ENCODE measurements at places on chromosomes 5 and 9.

- no peak for DNase-seq
Observed at GRCh38 chr9:131410044-131410491, 16.2 kb downstream of the PRRC2B start.

DNA sequence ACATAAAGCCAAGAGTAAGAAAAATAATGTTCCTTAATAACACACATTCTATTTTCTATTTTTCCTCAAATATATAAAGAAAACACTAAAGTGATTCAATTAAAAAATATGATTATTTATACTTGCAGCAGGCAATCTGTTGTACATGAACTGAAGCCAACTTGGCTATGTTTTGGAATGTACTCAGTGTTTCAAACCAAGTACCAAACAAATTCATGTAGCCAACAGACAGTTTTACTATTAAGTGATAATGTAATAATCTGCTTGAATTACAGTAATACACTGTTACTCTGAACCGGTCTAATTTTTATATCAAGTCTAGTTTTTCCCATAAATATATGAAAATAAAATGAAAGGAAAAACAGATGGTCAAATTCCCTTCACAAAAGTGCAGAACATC is 58.0 kb downstream of the CEP120 start:
- DNase-seq: no peak

DNA sequence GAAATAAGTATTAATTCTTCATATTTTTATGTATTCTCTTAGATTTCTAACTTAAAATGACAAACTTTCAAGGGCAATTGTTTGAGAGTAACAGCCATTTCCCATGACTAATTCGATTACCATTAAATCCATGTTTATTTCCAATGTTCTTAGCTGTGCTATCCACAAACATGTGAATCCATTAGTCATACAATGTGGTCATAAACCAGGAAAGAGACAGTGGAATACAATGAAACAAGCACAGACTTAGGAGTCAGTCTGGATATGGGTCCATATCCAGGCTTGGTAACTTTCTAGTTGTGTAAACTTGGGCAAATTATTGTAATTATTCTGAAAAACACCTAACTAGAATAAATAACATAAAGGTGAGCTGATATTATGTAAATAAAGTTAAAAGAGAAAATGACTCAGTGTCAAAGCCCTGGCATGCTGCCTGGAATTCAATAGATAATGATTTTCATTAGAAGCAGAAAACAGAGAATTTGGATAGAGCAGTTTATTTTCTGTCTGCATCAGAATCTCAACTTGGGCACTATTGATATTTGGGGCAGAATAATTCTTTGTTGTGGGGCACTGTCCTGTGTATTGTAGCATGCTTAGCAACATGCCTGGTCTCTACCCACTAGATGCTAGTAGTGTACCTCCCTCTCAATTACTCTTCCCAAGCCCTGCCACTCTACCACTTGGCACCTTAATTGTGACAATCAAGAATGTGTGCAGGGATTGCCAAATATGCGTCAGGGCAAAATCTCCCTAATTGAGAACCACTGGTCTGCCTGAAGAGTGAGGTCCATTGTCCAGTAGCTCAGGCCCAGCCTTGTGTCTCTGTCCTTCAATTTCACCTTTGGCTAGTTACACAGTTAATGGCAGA is 44.7 kb upstream of the SLC27A6 start:
- no peak for DNase-seq

- DNase-seq: no peak
Observed at GRCh38 chr5:68848091-68848490, 245.7 kb upstream of the SLC30A5 start.

DNA sequence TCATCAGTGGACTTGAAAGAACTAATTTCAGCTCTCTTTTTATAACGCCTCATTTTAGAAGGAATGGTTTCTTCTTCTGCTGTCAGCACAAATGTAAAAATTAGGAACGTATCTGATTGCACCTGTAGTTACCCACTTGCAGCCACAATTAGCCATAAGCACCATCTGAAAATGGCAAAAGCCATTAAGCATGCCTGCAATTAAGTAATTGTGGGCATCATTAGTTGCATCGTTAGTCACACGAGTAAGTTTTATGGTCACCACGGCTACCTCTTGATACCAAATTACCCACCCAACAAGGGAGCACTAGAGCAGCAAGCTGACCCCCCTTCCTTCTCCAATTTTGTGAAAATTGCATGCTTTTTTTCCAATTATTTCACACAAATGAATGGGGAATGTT is 25.8 kb upstream of the SLC44A1 start:
- no peak for DNase-seq

- no peak for DNase-seq
Observed at GRCh38 chr9:95003689-95004410, 277.4 kb downstream of the AOPEP start.

- no peak for DNase-seq
Observed at GRCh38 chr9:8616414-8616813, 816.8 kb upstream of the DMAC1 start.

DNA sequence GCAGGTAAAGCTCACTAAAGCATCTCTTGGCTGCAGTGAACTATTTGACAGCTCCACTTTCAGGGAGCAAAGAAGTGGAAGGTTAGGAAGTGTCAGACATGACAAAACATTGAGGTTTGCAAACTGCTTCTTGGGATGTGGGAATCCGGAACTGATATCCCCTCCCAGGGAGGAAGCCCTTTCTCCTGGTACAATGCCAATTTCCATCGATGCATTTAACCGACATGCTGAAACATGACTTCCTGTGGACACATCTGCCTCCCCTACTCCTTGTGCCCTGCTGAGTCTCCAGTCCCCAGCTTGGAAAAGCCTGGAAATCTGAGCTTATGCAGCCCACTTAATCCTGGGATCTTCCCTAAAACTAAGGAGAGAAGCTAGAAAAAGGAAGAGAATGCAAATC is 323.1 kb upstream of the DAP start:
- no peak for DNase-seq

DNA sequence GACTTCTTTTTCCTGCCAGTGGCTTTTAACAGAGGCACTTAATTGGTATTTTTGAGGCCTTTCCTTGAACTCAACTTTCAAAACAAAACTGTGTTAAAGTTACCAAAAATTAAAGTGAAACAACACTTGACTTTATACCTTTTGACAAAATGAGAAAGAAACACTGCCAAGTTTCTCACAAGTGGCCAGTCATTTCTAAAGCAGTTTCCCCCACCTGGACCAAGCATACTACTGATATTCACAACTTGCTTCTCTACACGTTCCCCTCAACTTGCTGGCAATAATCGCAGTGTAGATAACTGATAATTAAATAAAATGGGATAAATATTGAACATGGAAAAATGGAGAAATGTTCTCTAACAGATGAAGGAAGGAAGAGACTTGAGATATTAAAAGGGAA is 135.7 kb downstream of the TLR4 start:
- no peak for DNase-seq

DNA sequence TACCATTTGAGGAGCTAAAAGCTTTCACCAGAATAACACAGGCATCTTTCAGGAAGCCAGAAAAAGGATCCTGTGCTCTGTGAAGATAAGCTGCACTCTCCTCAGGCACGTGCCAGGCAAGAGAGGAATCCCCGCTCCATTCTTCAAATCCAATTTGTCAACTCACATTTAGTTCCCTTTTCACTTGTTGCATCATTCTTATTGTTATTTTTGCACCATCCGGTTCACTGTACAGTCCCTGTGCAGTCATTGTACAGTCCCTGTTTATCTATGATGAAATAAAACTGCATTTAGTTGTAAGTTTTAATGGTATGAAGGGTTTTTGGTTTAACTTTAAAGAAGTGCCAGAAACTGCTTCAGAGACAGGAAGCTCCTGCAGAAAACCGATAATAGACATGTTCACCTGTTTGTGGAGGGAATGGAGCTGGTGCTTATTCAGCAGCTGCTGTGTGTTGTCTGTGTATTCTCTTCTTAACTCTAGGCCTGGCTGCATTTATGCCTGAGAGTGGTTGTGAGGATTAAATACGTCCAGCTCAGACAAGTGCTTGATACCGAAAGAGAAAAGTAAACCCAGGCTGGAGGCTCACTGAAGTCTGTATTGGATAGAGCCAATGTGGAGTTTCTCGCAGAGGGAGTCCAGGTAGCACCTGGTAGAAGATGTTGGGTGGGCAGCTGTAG is 22.4 kb downstream of the IFNW1 start:
- no peak for DNase-seq

- no peak for DNase-seq
Observed at GRCh38 chr5:9467199-9468059, 78.4 kb downstream of the SEMA5A start.
